ENCODE measurements at places on chromosomes 3 and 15. TPM values are rescaled to one million over a fixed set of nuclear protein-coding genes. Genes with fewer than 3 reads are reported as not detected.
A peak's percentile ranks its signal among the peaks of the same experiment; 100 is the strongest.

Gene CRABP1
- not detected for total RNA-seq

DNA sequence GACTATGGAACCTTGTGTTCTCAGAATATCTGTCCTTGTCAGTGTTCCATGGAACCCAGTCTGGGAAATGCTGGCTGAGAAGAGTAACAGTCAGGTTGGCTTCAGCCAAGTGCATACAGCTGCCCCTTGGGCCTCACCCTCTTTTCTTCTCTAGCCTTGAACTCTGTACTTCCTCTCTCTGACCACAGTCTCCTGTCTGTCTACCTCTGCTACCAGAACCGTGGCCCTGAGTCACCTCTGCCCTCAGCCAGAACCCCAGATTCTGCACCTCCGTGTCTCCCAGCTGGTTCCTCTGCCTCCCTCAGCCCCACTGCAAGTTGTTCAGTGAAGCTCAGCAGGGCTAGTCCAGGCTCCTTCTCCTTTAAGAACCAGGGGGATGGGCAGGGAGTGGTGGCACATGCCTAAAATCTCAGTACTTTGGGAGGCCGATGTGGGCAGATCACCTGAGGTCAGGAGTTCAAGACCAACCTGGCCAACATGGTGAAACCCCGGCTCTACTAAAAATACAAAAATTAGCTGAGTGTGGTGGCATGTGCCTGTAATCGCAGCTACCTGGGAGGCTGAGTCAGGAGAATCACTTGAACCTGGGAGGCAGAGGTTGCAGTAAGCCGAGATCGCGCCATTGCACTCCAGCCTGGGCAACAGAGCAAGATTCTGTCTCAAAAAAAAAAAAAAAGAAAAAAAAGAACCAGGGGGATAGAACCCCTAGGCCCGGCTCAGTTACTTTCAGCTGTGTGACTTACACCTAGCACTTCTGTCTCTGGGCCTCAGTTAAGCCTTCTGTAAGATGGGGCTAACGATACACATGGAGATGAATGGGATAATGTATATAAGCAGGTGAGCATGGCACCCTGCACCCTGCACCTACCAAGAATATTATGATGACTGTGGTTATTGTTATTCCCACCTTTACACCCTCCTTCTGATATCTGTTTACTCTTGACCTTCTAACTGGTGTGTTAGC lies 24.3 kb upstream of the TATDN2 start:
- no peak for DNase-seq

- peak; percentile 65 for DNase-seq
These were observed 2.2 kb upstream of the DCAF1 start for GRCh38 chr3:51501833-51502561.

- no peak for DNase-seq
These were observed 83.4 kb downstream of the CCK start for GRCh38 chr3:42182555-42182954.

Gene DPPA4
- not detected for total RNA-seq

Measured in dermis microvascular lymphatic vessel endothelial cell (primary cell).